ENCODE measurements at places on chromosomes 11 and 22.

DNA sequence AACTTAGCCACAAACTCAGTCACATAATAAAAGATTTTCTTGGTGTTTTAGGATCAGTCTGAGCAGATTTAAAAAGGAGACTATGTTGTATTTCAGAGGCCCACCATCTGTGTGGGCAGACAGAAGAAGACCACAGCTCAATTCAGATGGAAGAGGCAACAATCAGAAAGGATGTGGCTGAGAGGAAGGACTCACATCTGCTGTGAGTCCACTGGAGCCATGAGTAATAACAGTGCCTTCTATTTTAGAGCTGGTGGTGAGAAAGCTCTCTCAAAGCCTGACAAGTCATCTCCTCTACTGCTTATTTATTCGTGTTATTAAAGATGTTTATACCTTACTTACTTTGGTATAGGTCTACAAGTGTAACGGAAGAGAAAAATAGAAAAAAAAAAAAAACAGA lies 357.2 kb downstream of the OPCML start:
- no peak for DNase-seq

DNA sequence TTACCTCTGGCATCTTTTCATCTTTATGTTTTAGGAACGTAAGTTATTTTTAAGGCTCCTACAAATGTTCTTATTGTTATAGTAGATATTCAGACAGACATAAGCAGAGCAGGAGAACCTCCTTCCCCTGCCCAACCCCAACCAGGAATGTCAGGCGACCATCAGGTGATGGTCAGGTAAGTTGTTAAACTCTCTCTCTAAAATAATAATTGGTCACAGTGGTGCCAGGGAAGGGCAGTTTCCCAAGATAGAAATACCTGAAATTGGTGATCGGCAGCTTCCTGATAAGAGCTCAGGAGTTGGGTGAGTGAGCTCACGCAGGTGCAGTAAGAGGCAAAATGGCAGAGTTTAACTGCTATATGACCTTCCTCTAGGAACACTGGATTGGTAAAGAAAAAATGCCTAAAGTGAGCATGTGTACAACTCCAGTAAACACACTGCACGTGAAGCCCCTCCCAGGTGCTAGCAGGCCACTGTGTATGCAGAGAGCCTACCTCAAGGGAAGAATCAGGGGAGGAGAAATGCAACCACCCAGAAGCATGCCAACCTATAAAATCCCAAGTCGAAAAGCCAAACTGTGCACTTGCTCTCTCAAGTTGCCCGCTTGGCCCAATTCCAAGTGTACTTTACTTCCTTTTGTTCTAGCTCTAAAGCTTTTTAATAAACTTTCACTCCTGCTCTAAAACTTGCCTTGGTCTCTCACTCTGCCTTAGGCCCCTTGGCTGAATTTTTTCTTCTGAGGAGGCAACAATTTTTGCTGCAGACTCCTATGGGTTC lies 273.9 kb downstream of the SBF2 start:
- no peak for DNase-seq

- no peak for DNase-seq
Measured at GRCh38 chr11:32729976-32730375, 64.5 kb downstream of the CCDC73 start.

DNA sequence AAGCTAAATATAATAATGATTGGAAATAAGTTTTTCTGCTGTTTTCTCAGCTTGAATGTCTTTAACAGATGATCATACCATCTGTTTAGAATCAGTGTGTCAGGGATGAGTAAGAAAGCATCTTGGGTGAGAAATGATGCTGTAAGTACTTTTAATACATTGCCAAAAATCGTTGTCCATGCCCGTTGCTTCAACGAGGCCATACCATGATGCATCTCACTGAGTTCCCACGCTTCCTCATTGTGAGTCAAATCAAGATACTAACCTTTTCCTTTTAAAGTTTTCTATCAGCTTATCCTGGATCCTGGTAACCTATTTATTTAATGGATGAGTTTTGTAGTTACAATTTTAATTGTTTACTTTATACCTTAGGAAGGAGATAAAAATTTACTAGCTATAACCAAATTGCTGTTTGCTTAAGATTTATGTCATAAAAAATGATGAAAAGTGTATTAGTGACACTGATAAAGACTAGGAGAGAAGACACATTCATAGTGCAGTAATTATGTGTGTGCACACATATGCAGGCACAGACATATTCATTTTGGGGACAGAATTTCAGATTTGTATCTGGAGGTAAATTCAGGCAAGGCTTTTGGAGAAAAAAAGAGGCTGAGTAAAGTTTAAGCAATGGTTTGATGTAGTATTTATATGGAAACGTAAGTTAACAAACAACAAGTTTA lies 154.8 kb downstream of the UVRAG start:
- no peak for DNase-seq

DNA sequence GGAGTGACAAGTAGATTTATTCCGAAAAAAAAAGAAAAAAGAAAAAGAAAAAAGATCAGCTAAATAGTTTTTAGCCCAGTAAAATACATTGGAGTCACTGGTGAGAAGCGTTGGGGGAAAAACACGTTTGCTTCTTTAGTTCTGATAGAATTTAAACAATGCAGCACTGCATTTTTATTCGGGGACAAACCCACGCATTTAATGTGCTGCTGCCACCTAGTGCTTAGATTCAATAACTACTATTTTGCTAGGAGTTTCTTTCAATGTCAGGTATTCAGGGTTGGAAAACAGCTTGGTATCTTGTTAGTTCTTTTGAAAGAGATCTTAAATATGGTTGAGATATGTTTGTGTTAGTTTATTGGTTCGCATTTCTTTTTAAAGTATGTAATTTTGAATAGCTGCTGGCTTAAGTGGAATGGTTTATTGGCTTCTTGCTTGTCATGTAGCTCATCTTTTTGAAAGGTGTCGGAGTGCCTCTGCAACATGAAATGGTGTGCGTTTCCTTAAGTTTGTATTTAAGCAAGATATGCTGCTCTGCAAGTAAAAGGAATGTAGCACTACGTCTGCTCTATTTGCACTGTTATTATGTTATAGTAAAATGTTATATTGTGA lies 41.9 kb downstream of the SVIP start:
- DNase-seq, result no peak

DNA sequence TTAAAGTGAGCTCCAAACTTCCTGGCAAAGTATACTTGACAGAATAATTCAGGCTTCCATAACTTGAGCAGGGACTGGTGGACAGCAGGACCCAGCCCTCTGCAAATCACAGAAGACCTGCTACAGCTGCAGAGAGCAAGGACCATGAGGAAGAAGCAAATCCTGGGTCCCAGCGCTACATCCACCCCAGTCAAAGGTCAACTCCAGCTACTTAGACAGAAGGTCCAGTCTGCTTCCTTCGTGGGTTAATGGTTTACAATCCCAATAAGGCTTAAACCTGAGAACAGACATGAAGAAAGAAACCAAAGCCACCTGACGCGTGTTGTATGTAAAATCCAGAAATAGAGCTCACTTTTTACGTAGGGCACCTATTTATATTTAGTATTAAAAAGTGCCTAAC lies 57.7 kb downstream of the SHANK2 start:
- no peak for DNase-seq

- no peak for DNase-seq
Measured at GRCh38 chr11:76102802-76103201, 103.5 kb downstream of the WNT11 start.

- peak; percentile 37 for DNase-seq
Measured at GRCh38 chr11:67371189-67371910, 2.0 kb downstream of the CLCF1 start.

GRCh38 chr11:71456831-71457230 lies 3.8 kb downstream of the NADSYN1 start:
- DNase-seq, result no peak

DNA sequence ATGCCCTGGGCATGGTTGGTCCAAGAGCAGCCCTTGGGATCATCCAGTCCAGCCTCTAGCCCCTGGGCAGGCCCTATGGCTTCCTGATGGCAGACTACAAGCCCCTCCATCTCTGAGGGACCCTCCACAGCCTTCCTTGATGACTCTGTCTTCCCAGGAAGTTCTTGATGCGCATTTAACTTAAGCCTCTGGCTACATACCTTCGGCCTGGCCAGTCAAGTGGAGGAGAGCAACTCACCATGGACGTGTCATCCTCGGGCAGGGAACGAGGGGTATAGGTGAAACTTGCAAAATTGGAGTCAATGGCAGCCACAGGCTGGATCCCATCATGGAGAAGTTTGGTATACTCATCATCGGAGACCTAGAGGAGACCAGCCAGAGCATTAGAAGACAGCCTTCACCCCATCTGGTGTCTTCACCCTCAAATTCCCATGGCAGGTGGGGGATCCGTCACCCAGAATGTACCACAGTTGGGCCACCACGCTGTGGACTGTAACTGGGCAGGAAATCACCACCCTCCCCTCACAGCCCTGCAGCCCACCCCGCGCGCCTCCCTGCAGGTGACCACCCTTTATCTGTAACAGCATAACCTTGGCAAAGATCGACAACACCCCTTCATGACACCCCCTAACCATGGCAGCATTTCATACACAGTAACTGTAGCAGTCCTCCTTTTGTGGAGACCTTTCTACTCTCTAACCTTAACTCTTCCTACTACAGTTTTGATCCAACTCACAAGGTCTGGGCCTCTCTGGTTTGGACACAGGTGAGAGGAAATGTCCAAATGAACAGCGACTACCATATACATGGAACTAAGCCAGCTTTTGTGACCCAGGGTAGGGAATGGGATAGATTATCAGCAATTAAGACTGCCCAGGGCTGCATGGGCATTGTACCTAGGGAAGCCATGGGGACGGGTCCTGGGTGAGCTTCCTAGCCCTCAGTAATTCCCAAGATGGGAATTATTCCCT lies 91.7 kb downstream of the PDE2A start:
- DNase-seq, result no peak

DNA sequence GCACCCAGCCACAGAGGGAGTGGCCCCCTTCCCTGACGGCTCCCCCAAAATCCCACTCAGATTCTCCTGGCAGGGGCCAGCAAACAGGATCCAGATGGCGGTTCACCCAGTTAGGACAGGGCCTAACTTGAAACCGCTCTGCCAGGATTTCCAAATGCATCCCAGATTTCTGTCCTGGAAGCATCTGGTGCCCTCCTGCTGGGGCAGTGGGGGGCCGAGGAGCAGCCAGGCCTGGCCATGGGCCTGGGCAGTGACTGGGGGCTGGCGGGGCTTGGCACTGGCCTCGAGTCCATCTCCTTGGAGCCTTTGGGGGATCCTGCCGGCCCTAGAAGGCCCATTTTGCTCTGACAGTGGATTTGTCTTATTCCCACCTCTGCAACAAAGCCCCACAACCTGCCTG lies 17.9 kb upstream of the EMID1 start:
- no peak for DNase-seq

GRCh38 chr11:7281079-7281478 lies 29.4 kb downstream of the SYT9 start:
- DNase-seq, result no peak

DNA sequence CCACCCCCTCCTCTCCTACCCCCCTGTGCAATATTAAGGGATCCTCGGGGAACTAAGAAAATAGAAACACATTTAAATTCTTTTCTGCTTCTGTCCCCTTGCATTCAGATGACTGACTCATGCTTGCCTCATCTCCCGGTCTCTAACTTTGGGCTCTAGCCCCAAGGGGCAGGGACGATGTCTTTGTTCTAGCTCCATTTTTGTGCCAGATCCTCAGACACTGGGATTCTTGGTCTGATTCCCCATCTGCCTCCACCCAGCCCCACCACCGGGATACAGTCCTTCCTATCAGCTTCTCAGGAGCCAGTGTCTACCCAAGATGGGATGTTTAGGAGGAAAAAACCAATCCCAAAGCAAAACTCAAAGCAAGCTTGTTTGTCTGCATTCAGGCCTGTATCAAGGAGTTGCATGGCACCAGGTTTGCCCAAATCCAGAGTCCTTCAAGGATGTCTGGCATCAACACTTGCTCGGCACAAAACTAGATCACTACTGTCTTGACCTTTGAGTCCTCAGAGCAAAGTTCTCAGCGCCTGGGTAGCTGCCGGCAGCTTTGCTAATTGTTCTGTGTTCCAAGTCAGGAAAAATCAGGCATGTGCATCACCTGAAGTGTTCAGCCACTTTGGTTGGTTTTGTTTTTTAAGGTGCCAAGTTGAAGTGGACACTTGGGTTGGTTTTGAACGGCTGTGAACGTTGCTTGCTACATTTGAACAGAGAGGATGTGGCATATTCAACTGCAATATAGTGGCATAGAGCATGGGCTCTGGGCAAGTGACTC lies 212.8 kb downstream of the DSCAML1 start:
- DNase-seq, result no peak

GRCh38 chr11:43872995-43873394 lies 7.6 kb upstream of the ALKBH3 start:
- no peak for DNase-seq

GRCh38 chr11:60528934-60529333 lies 13.7 kb downstream of the MS4A13 start:
- no peak for DNase-seq

DNA sequence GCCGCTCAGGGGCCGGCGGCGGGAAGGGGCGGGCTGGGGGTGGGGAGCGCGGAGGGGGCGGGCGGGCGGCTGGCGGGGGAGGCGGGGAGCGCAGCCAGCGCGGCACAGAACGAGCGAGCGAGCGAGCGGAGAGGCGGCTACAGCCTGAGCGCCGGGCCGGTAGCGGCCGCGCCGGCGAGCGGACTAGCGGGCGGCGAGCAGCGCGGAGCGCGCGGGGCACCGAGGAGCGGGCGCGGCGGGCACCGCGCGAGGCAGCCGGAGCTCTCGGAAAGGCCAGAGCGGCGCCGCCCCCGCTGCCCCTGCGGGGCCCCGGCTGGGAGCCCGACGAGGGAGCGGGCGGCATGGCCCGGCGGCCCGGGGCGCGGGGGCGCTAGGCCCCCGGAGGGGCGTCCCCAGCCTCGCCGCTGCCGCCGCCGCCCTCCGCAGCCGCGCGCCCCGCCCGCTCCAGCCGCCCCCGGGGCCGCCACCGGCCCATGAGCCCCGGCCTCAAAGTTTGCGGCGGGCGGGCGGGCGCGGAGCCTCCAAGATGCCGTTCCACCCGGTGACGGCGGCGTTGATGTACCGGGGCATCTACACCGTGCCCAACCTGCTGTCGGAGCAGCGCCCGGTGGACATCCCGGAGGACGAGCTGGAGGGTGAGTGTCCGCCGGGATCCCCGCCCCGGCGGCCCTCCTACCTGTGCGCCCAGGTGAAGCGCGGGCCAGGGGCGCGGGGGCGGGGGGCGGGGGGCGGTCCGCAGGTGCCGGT lies at the start of gene CABP7:
Gene CABP7 (plus strand): TSS at position 105 of the 747 bp plus-strand sequence. CDS start 422 bp downstream, at position 527.
- no peak for DNase-seq

Data from CD4-positive, alpha-beta T cell treated with Interferon gamma for 1 hour (primary cell).